ENCODE measurements at places on chromosomes 1 and 21.
A peak's percentile ranks its signal among the peaks of the same experiment; 100 is the strongest.

DNA sequence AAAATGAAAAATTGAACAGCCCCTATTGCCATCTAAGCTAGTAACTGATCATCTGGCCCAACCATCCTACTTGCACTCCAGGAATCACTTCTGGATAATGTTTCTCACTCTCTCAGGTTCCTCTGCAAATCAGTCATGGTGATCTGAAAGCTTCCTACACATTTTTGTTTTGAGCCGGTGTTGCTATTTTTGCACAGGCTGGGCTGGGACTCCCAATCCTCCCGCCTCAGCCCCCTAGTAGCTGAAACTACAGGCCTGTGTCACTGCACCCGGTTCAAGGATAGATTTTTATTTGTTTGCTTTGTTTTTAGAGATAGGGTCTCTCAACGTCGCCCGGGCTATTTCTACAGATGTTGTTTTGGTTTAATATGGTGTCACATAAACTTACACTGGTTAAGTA, 40.5 kb upstream of the HMCN1 start:
- no peak for DNase-seq

GRCh38 chr1:11622398-11622797, 31.8 kb downstream of the FBXO2 start:
- DNase-seq = no peak

- peak; percentile 4 for DNase-seq
These were observed 3.8 kb upstream of the PARS2 start for GRCh38 chr1:54768093-54768492.

DNA sequence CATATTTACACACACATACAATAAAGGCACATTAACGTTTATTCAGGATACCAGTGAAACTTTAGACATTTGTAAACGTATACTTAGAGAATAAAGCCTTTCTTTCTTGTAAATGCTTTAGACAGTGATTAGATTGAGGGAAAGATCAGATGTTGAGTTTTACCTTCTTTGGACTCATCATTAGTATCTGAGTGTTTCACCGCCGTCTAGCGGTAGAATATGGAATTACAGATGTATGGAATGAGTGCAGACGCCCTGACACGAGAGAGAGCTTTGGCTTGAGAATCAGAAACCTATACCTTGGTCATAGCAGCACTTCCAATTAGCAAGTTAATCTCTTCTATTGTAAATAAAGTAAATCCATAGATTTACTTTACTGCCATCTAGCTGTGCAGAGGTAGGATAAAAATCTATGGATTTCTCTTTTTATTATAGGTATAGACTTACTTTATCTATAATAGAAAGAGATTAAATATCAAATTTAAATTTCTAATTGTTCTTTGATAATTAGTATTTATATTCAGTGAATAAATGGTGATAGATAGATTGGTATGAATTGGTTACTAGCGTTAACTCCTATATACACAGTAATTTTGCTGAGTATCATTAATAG, 12.6 kb downstream of the FLG2 start:
- DNase-seq = peak; percentile 40

GRCh38 chr1:93629101-93630059, 52.3 kb downstream of the BCAR3 start:
- peak; percentile 78 for DNase-seq

- no peak for DNase-seq
These were observed 39.3 kb upstream of the HOOK1 start for GRCh38 chr1:59775480-59775879.

DNA sequence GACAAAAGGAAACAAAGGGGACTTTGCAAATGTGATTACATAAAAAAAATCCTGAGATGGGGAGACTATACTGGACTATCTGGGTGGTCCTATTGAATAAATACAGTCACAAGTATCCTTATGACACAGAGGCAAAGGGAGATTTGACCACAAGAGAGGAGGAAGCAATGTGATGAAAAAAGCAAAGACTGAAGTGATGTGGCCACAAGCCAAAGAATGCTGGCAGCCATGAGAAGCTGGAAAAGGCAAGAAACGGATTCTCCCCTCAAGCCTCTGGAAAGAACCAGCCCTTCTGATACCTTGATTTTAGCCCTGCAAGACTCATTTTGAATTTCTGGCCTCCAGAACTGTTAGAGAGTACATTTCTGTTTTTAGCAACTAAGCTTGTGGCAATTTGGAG, 36.4 kb downstream of the OLFML2B start:
- no peak for DNase-seq
